ENCODE measurements at places on chromosomes 7 and 10. TPM values are rescaled to one million over a fixed set of nuclear protein-coding genes. Genes with fewer than 3 reads are reported as not detected.

SH2B2 gene
- total RNA-seq = 0.44 TPM

UCMA gene
- not detected for total RNA-seq

PRRT4 gene
- total RNA-seq = not detected

AS3MT gene
- total RNA-seq = 0.65 TPM

SLC26A5 gene
- total RNA-seq = 1.4 TPM

PIK3AP1 gene
- under 0.01 TPM for total RNA-seq

LEP gene
- not detected for total RNA-seq

LHPP gene
- total RNA-seq = 2.8 TPM

HABP2 gene
- total RNA-seq = under 0.01 TPM

TMEM270 gene
- total RNA-seq = not detected

HK1 gene
- 93.3 TPM for total RNA-seq

SLC25A28 gene
- total RNA-seq = 8.3 TPM

TMEM236 gene
- total RNA-seq = 0.65 TPM

GRCh38 chr7:8260871-8261694 lies 884 bp downstream of the ICA1 start:
- DNase-seq = peak; percentile 63

GRCh38 chr10:6694447-6695140 lies 114.5 kb upstream of the PRKCQ start:
- DNase-seq = no peak

GRCh38 chr10:97109547-97109946 lies 76.2 kb downstream of the SLIT1 start:
- DNase-seq = no peak

DNA sequence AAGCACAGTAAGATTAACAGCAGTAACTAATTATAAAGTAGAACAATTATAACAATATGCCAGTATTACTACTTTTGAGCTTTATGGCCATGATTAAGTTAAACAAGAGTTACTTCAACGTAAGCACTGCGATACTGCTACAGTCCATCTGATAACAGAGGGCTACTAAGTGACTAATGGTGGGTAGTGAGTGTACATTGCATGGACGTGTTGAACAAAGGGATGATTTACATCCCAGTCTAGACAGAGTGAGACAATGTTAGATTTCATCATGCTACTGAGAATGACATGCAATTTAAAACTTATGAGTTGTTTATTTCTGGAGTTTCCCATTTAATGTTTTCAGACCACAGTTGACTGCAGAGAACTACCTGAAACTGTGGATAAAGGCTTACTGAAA lies 45.6 kb downstream of the TPST1 start:
- DNase-seq = peak; percentile 40

DNA sequence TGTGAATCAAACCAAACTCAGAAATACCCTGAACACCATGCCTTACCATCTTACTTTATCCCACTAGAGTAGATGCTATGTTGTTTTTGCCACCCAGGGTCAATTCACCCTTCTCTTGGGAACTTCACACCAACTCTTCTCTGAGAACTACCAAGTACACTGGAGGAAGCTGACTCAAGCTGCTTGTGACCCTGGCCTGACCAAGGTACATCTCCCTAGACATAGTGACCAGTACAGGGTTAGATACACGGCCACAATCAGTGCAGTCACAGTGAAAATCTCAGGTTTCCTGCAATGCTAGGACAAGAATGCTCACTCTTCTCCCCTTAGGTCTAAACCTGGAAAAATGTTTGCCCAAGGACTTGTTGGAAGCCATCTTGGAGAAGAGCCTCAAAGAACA lies 31.8 kb downstream of the EZH2 start:
- no peak for DNase-seq

DNA sequence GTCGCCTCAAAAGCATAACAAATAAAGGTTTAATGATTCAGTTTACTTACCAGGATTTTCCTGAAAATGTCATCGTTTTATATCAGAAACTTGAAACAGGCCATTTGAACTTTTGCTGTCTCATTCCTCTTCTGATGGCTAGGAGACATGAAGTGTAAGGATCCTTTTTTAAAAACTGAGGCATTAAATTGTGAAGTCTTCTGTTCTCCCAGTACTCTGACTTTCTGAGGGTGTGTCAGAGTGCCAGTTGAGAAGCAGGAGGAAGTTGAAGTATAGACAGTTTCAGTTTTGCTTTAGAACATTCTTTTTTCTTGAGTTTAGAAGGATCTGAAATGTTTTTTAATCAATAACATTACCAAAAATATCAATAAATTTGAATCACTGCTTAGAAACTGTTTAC lies at the start of gene SAMD9L:
TSS of gene SAMD9L (minus strand) at position 242 of the 400 bp plus-strand sequence. CDS start 12,414 bp downstream, outside the sequence.
- DNase-seq = peak; percentile 59

- no peak for DNase-seq
These were observed 121.0 kb upstream of the ZNF716 start for GRCh38 chr7:57328963-57329362.

DNA sequence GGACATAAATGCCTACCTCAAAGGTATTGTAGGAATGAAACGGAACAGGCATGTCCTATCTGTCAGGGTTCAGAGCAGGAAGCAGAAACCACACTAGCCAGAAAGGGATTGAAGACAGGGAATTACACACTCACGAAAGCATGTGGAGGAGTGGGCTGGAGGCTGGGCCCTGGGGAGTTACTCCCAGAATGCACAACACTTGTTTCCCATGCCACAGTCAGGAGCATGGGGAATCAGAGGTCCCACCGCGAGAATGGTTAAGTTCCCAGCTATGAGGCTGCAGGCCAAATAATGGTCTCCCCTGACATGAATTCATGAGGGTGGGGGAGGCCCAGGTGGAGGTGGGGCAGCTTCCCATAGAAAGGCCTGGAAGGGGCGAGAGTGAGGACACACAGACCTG lies 212.7 kb downstream of the HERPUD2 start:
- no peak for DNase-seq

DNA sequence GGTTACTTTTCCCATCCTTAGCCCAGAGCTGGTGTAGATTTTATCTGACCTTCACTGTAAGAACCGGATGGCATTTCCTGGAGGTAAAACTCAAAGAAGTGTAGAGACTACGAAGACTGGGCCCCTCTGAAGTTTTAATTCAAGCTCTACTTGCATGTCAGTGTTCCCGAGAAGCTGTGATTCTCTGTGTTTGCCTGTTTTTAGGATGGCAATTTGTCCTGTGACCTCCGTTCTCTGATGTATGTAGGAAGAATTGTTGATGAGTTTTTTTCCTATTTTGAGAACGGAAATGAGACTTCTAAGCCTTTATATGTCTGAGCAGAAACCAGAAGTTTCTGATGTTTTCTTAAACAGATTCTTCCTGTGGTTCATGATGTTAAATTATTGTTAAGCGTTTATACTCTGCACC lies 94.1 kb downstream of the CDCA7L start:
- peak; percentile 53 for DNase-seq

- no peak for DNase-seq
These were observed 24.8 kb downstream of the NPTX2 start for GRCh38 chr7:98641646-98642500.

DNA sequence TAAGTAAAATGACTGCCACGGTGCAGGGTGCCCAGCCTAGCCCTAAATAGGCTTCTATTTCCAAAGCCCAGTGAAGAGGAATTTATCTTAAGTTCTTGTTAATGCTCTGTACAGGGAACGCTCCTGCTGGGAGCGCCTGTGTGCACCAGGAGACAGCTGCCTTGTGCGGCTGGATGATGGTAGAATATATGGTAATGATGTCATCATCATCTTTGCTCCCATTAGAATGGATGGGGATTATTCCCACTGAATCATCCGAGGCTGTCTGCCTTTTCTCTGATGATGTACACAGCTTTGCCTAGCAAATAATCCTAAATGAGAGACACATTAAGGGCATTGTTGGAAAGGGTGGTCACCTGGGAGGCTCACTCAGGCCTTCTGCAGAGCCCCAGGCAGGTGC lies 928.1 kb downstream of the CCSER2 start:
- no peak for DNase-seq

- no peak for DNase-seq
These were observed 202.2 kb upstream of the ETV1 start for GRCh38 chr7:14191686-14192098.

- DNase-seq = no peak
These were observed 99.0 kb upstream of the FZD1 start for GRCh38 chr7:91165006-91165845.

DNA sequence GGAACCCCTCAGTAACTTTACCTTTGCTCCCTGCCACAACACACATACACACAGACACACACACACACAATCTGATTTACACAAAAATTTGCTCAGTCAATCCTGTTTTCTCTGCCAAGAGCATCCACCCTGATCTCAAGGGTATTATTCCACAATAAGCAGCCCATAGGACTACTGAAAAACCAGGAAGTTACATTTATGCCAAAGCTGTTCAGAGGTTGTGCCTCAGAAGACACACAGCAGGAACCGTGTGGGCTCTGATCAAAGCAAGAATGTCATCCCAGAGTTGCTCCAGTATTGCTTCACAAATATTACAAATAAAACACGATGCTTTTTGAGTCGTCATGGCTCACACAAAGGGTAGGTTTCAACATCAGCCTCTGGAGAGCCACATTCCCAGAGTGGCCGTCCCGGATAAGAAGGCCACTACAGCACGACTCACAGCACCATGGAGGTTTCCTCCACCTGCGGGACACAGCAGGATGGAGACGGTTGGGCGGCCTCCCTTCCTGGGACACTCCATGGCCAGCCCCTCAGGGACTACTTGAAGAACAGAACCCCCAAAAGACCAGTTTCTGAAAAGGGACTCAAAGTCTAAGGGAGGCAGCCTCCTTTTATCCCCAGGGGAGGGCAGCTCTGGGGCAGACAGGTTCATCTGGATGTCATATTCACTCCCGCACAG lies 1.6 kb downstream of the AIFM2 start:
- DNase-seq = no peak

GRCh38 chr10:21732067-21732772 lies 198.2 kb downstream of the MLLT10 start:
- peak; percentile 83 for DNase-seq

DNA sequence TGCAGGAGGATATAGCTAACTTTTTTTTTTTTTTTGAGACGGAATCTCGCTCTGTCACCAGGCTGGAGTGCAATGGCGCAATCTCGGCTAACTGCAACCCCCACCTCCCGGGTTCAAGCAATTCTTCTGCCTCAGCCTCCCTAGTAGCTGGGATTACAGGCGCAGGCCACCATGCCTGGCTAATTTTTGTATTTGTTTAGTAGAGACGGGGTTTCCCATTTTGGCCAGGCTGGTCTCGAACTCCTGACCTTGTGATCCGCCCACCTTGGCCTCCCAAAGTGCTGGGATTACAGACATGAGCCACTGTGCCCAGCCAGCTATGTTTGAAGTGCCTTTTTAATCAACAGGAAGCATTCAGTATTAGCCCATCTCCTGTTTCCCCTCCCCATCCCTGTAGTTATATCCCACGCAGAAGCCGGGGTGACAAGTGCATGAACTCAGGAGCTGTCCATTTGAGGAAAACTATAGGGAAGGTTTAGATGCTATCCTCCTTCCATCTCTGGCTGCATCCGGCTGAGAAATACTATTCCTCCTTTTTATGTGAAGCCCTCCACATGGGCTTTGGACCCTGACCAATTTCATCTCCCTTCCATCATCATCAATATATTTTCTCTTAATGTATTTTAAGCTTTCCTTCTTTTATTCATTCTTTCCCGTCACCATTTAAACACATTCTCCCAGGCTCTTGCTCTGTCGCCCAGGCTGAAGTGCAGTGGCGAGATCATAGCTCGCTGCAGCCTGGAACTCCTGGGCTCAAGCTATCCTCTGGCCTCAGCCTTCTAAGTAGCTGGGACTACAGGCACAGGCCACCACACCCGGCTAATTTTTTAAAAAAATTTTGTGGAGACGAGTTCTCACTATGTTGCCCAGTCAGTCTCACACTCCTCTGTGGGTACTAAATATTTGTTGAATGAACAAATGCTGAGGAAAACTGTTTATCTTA lies 1.3 kb upstream of the POT1 start:
- DNase-seq = peak; percentile 8

- DNase-seq = peak; percentile 78
These were observed 17.6 kb downstream of the DNAJB12 start for GRCh38 chr10:72337039-72337629.

DNA sequence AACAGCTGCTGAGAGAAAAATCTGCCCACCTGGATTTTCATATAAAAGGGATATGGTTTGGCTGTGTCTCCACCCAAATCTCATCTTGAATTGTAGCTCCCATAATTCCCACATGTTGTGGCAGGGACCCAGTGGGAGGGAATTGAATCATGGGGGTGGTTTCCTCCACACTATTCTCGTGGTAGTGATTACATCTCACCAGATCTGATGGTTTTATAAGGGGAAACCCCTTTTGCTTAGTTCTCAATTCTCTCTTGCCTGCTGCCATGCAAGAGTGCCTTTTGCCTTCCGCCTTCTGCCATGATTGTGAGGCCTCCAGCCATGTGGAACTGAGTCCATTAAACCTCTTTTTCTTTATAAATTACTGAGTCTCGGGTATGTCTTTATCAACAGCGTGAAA lies 20.8 kb upstream of the MKI67 start:
- DNase-seq = no peak

GRCh38 chr10:78804411-78805032 lies 264.2 kb upstream of the ZMIZ1 start:
- no peak for DNase-seq

DNA sequence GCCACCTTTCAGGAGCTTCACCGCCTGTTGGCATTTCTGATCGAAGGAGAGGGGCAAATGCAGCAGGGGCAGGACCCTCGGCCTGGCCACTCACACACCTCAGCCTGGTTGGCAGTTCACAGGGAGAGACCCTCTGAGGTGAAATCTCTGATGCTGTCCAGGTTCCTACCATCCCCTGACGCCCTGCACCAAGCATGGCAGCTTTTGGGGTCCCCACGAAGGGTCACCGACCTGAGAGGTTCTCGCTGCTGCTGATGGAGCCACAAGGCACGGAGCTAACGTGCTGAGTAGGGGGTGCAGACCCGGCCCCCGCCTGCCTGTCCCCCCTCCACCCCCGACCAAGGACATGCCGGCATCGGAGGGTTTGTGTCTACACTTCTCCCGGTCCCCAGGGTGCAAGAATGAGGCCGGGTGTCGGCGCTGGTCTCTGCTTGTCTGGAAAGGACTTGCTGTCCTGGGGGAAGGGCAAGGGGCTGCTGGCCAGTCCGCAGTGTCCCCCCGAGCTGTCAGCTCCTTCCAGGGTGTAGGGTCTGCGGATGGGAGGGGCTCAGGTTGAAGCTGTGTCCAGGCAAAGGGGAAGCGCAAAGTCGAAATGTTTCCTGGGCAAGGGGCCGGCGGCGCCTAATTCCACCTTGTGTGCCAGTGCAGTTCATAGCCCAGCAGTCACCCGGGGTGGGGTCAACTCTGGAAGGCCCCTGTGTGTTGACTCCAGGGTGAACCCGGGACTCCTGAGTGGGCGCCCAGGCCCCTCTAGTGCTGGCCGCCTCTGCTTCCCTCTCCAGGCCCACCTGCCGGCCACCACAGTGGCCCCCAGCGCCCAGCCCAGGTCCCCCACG lies 132.6 kb downstream of the DNAJB6 start:
- DNase-seq = no peak

- no peak for DNase-seq
These were observed 365.1 kb downstream of the GRID1 start for GRCh38 chr10:86001521-86001920.

- peak; percentile 13 for DNase-seq
These were observed 212.6 kb upstream of the FRMD4A start for GRCh38 chr10:14543046-14543903.

DNA sequence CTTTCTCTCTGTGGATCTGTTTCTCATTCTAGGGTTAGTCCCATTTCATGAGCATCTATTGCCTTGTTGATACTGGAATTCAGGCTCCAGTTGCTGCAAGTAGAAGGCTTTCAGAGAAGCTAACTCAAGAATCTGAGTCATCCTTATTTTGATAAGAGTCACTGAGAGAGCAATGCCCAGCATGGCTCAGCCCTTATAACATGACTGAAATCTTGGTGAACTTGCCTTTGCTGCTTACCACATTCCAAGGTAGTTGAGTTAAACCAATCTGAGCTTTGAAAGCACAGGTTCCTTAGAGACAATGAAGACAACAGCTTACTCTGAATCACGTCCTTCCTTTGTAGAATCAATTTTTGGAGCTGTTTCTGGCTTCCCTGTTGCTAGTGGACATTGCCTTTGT lies 53.6 kb upstream of the CHCHD3 start:
- no peak for DNase-seq
